T follicular helper cell (primary cell): ENCODE measurements at places on chromosomes 12 and 14.

GRCh38 chr12:13196130-13196921 lies at the start of gene EMP1:
TSS of gene EMP1 (plus strand) at chr12:13196726. CDS start at chr12:13211511, 14,785 bp downstream.
- peak; percentile 50 for DNase-seq

DNA sequence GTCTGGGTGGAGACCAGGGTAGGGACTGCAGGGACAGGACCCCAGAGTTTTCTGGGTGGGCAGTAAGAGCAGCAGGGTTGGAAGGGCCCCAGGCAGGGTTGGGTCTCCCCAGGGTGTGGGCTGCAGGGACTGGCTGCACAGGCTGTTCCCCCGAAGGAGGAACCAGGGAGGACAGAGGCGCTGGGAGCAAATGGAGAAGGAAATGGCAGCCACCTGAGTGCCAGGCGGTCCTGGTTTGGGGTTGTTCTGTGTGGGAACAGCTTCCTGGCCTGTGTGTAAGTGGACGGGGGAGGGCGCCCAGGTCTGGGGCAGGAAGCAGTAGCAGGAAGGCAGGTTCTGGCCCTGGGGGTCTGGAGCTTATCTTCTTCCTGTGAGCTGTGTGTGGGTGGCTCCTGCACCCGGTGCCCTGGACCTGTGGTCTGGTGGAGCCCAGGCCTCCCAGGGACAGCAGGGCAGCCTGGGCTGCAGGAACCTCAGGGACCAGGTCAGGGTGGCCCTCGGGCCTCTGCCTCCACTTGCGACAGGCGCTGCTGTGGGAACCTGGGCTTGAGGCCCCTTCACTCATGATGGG lies 372.8 kb downstream of the TMEM121 start:
- DNase-seq, result no peak

DNA sequence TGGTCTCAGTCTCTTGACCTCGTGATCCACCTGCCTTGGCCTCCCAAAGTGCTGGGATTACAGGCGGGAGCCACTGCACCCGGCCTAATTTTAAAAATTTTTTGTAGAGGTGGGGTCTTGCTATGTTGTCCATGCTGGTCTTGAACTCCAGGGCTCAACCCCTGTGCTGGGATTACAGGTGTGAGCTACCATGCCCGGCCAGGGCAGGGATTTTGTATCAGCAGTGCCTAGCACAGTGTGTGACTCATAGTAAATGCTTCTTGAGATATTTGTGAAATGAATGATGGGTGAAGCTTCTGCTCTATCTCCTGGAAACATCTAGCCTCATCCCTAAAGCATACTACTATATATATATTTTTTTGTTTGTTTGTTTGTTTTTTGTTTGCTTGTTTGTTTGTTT lies 36.5 kb downstream of the CCDC63 start:
- no peak for DNase-seq

GRCh38 chr12:58189893-58190292 lies 248.5 kb downstream of the ATP23 start:
- DNase-seq, result no peak

DNA sequence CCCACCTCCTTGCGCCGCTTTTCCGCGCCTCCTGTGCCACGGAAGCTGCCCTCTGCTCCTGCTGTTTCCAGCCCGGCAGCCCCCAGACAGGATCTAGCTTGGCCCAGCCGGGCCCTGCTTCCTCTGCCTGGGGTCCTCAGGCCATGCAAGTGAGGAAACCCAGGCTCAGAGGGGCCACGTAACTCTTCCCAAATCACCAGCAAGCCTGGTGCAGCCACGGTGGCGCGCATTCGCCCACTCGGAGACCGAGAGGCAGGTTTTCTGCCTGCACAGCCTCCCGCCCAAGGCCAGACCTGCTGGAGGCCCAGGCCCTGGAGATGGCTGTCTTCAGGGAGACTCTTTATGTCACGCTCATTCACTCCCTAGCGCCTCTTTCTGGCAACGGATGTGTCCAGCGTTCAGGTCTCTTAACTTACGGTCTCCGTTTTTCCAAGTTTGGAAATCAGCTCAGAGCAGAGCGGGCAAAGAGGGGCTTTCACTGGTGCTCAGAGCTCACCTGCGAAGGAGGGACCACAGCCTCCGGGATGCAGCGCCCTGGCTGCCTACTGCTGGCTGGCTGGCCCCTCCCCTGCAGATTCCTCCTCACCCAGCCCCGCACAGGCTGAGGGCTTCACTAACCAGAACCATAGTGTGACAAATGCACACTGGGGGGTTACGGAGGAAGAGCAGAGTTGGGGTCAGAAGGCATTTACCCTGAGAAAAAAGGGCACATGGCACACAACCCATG lies 20.6 kb upstream of the CEP170B start:
- no peak for DNase-seq

GRCh38 chr14:32571995-32572866 lies 243.1 kb downstream of the AKAP6 start:
- no peak for DNase-seq

GRCh38 chr14:71121711-71122110 lies 214.5 kb downstream of the PCNX1 start:
- no peak for DNase-seq

GRCh38 chr12:29638528-29638927 lies 141.0 kb upstream of the OVCH1 start:
- DNase-seq, result no peak

- no peak for DNase-seq
These were observed 140.3 kb downstream of the GCH1 start for GRCh38 chr14:54762296-54762695.

GRCh38 chr12:96350982-96351381 lies 49.3 kb downstream of the CDK17 start:
- DNase-seq, result no peak

DNA sequence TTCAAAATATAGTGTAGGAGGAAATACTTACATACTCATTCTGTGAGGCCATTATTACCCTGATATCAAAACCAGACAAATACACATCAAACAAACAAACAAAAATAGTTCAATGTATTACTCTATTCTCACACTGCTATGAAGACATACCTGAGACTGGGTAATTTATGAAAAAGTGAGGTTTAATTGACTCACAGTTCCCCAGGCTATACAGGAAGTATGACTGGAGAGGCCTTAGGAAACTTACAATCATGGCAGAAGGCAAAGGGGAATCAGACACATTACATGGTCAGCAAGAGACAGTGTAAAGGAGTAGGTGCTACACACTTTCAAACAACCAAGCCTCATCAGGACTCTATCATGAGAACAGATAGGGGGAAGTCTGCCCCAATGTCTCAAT lies 1023.2 kb downstream of the TMTC2 start:
- no peak for DNase-seq
